ENCODE measurements at places on chromosomes 6 and 20. TPM values are rescaled to one million over a fixed set of nuclear protein-coding genes. Genes with fewer than 3 reads are reported as not detected.

AIF1 gene
- polyA plus RNA-seq, result 23.5 TPM

DNA sequence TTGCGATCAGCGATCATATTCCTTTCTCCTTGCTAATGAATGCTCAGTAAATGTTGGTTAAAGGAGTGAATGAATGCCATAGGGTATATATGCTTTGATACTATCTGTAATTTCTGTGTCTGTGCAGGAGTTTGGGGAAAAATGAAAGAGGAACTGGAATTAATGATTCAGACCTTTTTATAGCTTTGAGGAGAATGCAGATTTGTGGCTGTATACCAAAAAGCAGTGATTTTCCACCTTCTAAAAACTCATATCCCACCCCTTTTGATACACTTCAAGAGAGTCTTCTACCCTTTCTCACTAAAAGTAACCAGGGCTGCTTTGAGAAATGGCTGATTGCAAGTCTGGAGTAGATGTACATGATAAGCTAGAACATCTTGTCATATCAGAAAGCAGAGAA lies 26.6 kb upstream of the SUMO4 start:
- no peak for DNase-seq

DNA sequence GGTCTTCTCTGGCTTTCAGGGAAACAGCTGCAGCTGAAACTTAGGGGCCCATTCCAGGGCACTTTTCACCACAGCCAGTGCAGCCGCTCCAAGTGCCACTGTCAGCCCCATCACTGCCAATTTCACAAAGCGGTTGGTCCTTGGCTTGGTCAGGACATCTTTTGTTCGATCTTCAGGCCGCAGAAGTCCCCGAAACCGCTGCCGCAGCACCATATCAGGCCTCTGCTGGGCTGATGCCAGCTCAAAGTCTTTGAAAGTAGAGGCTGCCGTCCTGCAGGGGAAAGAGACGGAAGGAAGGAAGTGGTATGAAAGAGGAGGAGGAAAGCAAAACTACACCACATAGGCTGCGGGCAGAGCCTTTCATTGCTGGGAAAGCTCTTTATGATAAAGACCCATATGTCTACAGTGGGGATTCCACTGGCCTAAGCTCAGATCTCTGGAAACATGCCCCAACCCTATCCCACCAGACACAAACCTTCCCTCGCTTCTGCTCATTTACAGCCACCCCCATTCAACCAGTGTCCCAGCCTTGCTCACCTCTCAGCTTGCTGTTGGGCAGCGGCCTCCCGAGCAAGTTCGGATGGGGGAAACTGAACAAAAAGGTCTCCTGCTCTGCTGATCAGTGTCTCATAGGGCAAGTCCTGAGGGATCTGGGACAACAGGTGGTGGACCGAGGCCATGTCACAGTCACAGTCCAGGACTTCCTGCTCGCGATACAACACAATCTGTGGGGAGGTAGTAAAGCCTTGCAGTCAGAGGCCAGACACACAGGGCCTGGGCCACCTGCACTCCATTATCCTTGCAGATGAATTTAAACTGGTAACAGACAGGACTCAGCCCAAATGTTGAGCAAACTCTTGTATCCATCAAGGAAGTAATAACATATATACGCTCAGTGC lies 23.5 kb downstream of the TBC1D20 start:
- DNase-seq, result no peak

DNA sequence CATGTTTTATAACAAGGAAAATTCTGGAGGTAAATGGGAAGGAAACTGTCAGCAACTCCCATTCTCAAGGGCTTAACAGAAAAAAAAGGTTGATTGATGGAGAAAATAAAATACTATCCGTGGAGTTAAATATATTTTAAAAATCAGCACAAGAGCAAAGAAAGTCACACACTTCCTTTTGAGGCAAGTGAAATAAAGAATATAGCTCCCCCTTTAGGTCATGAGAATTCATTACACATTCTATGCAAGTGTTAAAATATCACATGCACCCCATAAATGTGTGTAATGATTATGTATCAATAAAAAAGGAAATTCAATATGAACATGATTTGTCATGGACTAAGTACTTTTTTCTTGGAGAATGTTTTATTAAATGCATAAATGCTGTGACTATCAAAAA lies 349.2 kb downstream of the TPBG start:
- peak; percentile 29 for DNase-seq

PRR18 gene
- polyA plus RNA-seq, result not detected

TRIM10 gene
- polyA plus RNA-seq, result 0.90 TPM

TRIM31 gene
- not detected for polyA plus RNA-seq

DNA sequence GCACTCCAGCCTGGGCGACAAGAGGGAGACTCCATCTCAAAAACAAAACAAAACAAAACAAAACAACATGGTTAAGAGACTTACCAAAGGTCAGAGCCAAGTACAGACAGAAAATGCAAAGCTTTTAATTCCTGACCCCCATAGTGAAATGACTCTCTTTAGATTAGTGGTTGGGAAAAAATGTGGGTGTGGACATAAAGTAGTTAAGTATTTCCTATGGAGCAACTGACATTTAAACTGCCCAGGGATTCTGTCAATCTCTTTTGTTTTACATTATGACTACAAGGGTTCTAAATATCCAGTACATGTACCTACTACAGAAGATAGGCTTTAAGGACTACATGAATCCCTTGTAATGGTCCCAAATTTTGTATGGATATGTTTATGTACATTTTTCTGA lies 75.1 kb downstream of the IRAK1BP1 start:
- no peak for DNase-seq

DNA sequence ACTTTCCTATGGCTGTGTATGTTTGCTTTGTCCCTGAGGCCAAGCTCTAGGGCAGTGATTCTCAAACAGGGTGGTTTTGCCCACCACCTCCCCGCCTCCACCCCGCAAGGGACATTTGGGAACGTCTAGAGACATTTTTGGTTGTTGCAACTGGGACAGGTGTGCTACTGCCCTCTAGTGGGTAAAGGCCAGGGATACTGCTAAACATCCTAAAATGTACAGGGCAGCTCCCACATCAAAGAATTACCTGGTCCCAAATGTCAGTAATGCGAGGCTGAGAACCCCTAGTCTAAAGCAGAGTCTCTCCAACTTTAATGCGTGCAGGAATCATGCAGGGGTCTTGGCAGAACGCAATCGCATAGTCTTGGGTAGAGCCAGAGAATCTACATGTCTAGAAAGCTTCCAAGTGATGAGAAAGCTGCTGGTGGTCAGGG lies 5.1 kb downstream of the KCNS1 start:
- DNase-seq, result peak; percentile 63

DNA sequence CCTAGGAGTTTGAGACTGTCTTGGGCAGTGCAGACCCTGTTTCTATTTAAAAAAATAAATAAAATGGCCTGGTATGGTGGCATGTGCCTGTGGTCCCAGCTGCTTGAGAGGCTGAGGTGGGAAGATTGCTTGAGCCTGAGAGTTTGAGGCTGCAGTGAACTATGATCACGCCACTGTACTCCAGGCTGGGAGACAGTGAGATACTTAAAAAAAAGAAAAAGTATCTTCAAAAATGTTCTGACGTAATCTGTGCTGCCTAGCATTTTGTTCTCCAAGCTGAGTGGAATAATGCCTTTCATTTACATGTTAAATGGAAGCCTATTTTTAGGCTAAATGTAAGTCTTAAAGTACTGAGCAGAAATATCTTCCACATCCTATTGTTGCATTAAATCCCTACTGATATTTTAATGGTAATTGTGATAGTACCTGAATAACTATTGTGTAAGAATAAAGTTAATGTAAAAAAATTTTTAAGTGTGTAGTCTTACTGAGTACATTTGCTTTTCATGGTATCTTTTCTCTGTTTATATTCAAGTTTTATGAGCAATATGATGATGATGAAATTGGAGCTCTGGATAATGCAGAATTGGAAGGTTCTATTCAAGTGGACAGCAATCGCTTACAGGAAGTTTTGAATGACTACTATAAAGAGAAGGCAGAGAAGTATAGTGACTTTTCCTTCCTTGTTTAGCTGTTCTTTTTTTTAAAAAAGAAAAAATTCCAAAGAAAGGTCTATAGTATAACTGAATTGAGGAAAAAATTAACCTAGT lies 4.2 kb upstream of the ZC2HC1B start:
- no peak for DNase-seq

- DNase-seq, result no peak
These were observed 25.7 kb downstream of the HMGN3 start for GRCh38 chr6:79208816-79209215.
